CD4-positive, alpha-beta memory T cell (primary cell): ENCODE measurements at places on chromosomes 6 and 20.

DNA sequence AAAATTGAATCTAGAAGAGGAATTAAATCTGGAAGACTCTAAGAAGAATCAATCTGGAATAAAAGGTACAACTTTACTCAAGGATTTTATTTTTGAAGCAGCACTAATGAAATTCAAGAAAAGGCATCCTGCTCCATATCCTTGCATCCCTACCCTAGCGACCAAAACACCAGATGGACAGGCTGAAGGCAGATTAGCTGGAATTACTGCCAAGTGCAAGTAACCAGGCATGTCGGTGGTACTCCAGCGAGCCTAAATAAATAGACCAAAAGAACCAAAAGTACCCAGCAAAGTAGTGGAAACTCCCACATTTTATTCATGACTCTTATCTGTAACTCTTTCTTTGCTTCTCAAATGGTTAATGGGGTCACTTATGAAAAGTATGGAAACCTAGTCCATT lies 21.0 kb downstream of the OPRM1 start:
- no peak for DNase-seq

GRCh38 chr20:61924211-61924857 lies 141.3 kb downstream of the TAF4 start:
- no peak for DNase-seq

GRCh38 chr6:114049367-114049966 lies 78.5 kb upstream of the HDAC2 start:
- DNase-seq: no peak

DNA sequence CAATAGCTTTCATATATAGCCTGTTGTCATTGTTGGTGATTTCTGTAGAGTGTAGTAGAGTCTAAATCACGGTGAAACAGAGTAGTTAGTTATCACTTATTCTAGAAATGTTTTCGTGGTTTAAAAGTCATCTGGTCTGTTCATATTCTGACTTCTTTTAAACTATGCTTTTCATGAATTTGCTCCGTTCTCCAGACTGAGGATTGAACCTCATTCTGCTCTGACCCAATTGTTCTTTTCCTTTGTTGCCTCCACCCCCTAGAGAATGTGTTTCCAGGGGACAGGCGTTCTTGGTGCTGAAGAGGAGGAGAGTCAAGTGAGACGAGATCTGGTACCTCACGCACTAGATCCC lies 748 bp upstream of the ZNF292 start:
- DNase-seq: no peak

- DNase-seq: no peak
These were observed 7.1 kb downstream of the SPINT3 start for GRCh38 chr20:45508068-45508886.

- DNase-seq: no peak
These were observed 62.6 kb downstream of the RIN2 start for GRCh38 chr20:19820555-19821211.

DNA sequence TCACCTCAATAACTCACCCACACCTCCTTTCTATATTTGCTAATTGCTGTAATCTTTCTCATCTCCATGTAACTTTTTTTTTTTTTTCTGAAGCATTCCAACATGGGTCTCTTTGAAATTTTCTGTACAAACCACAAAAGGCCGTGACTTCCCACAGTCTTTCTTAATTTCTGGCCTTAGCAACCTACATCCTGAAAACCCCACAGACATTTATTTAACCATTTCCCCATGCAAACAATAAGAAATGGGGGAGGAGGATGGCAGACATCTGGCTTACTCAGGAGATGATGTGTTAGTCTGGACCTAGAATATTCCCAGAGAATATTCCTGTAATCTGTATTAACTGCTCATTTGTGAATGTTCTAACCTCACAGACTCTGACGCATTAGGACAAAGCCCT lies 57.6 kb downstream of the MEP1A start:
- DNase-seq: no peak

DNA sequence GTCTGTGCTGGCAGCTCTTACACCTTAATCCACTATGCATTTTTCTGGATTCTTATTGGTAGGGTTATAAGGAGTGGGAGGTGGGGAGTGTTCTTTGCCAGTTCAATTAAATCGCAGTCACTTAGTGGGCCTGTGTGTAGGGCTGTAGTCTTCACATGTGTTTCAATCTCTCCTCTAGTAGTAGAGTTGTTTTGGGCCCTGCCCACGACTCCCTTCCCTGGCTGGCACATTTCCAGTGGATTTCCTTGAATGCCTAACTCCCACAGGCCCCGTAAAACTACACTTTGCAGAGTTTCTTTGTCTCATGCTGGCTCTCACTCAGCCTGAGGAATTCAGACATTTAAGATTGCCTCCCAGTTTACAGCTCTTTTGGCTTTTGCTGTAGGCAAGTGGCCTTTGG lies 414.0 kb upstream of the OPRM1 start:
- no peak for DNase-seq

DNA sequence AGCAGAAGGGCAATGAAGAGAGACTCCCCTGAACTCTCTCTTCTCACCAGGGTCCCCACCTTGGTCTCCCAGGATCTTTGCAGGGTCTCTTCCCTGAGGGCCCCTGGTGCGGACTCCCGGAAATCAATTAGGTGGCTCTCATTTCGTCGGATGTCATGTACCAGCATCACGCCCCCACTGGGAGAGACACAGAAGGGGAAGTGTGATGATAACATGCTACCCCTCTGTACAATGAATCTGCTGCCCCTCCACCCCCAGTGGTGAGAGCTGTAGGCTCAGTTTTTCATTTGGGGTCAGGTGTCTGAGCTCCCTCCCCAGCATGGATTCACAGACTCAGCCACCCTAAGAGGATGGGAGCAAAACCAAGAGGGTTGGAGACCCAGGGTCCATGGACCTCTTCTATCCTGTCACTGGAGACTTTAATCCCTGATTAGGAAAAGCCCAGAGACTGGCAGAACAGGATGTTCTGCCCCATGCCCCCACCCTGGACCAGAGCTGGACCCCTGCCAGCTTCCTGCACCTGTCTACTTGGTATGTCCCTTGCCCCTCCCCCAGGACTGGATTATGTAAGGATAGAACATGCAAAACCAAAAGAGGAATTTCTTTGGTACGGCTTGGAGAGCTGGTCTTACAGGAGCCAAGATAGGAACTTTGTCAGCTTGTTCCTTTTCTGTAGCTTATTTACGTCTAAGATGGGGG lies 11.1 kb downstream of the GGT7 start:
- no peak for DNase-seq

DNA sequence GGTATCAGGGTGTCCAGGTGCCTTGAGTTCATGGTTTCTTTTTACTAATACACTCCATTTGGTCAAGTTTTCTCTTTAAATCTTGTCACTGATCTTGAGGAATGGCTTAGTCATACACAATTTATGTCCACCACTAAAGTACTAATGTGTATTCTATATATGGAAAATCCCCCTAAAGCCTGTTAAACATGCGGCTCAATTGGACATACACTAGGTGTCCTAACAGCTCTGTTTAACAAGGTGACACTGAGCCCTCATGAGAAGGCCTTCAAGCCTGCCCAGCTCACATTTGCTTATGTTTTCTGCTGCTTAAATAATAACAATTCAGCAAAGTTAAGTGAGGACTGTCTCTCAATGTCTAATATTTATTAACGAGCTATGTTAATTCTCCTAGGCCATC lies 31.5 kb downstream of the PDE7B start:
- no peak for DNase-seq

DNA sequence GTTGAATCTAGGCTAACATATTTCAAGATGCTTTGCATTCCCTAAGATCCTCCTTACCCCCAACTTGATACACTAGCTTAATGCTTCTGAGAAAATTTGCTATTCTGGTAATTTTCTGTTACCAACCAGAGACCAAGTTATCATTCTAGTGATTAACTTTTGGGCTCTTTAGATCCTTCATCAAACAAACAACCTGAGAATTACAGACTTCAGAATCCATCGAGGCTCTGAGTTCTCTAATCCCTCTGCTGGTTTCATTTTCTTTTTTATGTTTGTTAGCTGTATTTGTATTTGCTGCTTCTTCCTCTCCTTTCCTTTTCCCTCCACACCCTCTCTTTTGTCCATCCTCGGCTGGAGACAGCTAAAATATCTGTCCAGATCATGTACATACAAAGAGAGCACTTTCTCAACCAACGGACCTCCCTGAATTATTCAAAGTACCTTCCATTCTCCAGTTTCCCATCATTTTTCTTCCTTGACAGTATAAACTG lies 98.7 kb upstream of the RIPOR2 start:
- DNase-seq: no peak

DNA sequence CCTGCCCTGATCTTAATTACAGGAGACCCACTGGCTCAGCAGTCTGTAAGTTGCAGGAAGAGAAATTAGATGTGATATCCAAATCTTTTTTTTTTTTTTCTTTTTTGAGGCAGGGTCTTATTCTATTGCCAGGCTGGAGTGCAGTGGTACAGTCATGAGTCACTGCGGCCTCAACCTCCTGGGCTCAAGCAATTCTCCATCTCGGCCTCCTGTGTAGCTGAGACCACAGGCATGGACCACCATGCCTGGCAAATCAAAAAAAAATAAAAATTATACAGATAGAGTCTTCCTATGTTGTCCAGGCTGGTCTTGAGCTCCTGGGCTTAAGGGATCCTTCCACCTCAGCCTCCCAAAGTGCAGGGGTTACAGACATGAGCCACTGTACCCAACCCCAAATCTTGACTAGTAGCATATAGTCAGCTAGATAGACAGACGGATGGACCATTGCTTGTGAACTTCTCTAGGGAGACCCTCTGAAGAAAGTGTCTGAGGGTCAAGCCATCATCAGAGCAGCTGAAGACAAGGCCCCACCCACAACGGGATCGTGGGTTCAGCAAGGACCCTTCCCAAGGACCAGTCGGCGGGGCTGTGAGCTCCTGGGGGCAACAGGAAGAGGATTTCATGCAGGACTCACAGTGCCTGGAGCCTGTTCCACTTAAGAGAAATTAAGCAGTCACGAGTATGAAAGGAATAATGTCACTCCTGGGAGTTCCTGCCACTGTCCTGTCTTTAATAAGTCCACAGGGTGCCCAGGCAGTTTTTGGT lies 222.7 kb downstream of the ANKRD60 start:
- DNase-seq: no peak

DNA sequence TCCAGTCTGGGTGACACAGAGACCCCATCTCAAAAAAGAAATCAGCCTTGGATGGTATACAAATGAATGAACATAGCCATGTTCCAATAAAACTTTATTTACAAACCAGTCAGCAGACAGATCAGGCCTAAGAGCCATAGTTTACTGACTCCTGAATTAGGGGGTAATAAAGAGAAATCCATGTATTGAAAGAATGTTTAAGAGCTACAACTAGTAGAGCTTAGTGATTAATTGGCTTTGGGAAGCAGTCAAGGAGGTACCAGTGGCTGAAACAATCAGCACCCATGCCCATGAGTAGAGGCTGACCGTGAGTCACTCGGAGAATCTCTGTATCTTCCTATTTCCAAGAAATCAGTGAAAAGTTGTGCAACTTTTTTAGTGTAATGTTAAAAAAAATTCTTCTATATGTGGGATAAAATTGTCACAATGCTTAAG lies 223.6 kb upstream of the RREB1 start:
- DNase-seq: no peak

- DNase-seq: no peak
These were observed 13.2 kb upstream of the ATXN1 start for GRCh38 chr6:16774437-16774836.

- peak; percentile 84 for DNase-seq
These were observed 60.8 kb downstream of the PRPH2 start for GRCh38 chr6:42661540-42662153.

GRCh38 chr6:78770765-78771164 lies 96.6 kb upstream of the IRAK1BP1 start:
- DNase-seq: no peak

DNA sequence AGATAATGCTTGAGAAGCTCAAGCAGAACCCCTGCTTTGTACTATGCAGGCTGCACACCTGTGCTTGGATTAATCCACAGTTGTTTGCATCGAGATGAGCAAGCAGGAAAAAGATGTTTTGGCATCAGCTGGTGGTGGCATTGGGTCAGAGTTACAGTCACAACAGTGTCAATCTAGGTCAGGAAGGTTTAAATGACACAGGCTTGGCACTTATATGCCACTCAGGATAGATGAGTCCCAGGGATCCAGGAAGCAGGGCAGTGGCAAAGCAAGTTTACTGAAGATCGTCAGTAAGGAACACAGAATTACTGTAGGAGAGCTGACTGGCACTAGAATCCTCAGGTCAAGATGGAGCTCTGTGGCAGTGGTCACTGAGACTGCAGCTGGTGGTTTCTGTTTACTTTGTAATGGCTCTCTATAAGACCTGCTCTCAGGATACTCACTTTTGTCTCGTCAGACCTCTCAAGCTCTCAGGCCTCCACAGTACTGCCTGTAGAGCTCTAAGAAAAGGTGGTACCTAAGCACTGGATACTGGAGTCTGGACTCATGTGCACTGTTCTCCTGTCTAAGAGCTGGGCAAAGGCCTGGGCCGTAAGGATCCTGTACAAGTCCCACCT lies 110.1 kb upstream of the HS3ST5 start:
- no peak for DNase-seq

GRCh38 chr20:39107741-39108140 lies 145.6 kb downstream of the DHX35 start:
- no peak for DNase-seq

- no peak for DNase-seq
These were observed 192.4 kb downstream of the SLC24A3 start for GRCh38 chr20:19404826-19405225.

DNA sequence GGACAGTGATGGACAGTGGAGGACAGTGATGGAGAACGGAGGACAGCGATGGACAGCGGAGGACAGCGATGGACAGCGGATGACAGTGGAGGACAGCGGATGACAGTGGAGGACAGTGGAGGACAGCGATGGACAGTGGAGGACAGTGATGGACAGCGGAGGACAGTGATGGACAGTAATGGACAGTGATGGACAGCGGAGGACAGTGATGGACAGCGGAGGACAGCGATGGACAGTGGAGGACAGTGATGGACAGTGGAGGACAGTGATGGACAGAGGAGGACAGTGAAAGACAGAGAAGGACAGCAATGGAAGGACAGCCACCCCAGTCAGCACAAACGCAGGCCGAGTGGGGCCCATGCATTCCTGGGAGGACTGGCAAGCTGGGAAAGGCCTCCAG lies 3.4 kb upstream of the NKAIN4 start:
- DNase-seq: no peak

GRCh38 chr6:105193647-105194046 lies 13.8 kb upstream of the POPDC3 start:
- no peak for DNase-seq

GRCh38 chr20:37901240-37901639 lies 1.7 kb upstream of the VSTM2L start:
- DNase-seq: no peak

GRCh38 chr20:17867131-17867925 lies 101.3 kb downstream of the SNX5 start:
- no peak for DNase-seq
